ENCODE measurements at places on chromosomes 13 and 19.

DNA sequence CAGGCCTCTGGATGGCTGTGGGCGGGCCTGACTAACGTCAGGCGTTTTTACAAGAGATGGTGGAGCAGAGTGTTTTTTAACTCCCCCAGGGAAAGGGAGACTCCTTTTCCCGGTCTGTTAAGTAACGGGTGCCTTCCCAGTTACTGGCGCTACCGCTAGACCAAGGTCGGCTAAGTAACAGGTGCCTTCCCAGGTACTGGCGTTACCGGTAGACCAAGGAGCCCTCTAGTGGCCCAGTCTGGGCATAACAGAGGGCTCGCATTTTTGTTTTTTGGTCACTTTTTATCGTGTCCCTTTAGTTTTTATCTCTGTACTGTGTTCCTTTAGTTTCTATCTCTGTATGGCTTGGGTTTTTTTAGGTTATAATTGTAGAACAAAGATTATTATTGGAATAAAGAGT, 10.0 kb downstream of the ZNF383 start:
- DNase-seq: peak; percentile 40
- H3K36me3 ChIP-seq: peaks cover 70% of the 10 kb centered on the region
- H3K27ac ChIP-seq: no peak overlapping the region
- H3K27me3 ChIP-seq: no peaks in the 10 kb centered on the region
- H3K4me3 ChIP-seq: no peak overlapping the region

- no peak overlapping the region for H3K4me3 ChIP-seq
- DNase-seq: no peak
- H3K4me1 ChIP-seq: peaks cover 7% of the 10 kb centered on the region
Measured at GRCh38 chr13:94176561-94176960, 302.9 kb downstream of the DCT start.

GRCh38 chr19:48544856-48545750, 6.9 kb upstream of the SULT2B1 start:
- no peaks in the 10 kb centered on the region for H3K36me3 ChIP-seq
- no peaks in the 10 kb centered on the region for H3K27me3 ChIP-seq
- H3K4me1 ChIP-seq: no peaks in the 10 kb centered on the region
- no peak overlapping the region for H3K4me3 ChIP-seq

DNA sequence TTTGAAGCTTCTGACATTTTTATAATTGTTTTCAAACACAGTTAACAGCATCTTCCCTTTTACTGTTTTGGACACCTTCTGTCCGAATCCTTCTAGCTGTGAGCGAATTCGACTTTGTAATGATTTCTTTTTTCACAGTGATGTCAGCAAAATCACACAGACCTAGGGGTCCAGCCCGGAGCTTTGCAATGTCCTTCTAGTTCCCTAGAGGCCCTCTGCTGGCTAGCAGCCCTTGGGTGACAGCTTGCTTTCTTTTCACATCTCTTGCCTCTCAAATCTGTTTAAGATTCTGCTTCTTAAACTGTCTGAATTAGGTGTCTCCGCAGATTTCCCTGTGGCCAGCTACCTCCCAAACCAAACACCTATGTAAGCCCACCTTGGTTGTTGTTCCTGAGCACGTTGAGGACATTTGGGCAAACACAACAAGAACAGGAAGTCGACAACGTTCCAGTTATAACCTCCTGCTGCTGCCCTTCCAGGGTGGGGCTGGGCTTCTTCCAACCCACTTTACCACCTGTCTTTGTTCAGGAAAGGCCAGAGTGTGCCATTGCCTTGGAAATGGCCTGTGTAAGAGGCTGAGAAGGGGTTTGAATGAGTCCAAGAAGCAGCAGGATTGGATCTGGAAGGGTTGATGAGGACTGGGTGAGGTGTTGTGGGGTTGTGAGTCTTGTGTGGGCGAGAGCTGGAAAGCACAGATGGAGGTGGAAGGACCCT, 123.1 kb downstream of the ATP8A2 start:
- no peaks in the 10 kb centered on the region for H3K36me3 ChIP-seq
- H3K27me3 ChIP-seq: peaks cover 12% of the 10 kb centered on the region
- DNase-seq: no peak

DNA sequence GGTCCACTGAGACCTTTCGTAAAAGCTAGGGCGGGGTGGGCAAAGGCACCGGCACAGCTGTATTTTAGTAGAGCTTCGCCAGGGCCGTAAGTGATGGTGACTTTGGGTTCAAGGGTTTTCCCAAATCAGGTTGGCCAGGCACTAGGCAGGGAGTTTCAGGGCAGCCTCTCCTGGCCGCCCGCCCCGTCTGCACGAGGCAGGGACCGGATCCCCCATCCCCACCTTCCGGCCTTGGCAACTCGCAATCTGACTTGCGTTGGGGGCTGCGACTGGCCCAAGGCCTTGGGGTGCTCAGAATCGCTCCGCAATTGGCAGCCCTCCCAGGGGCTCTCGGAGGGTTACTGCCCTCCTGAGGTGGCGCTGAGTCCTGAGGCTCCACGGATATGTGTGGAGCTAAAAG, 4.1 kb upstream of the ZIC5 start:
- no peak overlapping the region for H3K27ac ChIP-seq
- H3K4me3 ChIP-seq: no peak overlapping the region
- peaks cover 8% of the 10 kb centered on the region for H3K4me1 ChIP-seq
- H3K27me3 ChIP-seq: peaks cover 82% of the 10 kb centered on the region

- H3K27me3 ChIP-seq: no peaks in the 10 kb centered on the region
- no peak for DNase-seq
- H3K4me1 ChIP-seq: no peaks in the 10 kb centered on the region
- no peak overlapping the region for H3K27ac ChIP-seq
- no peak overlapping the region for H3K4me3 ChIP-seq
- H3K36me3 ChIP-seq: no peaks in the 10 kb centered on the region
Measured at GRCh38 chr19:31810536-31811109, 461.4 kb upstream of the TSHZ3 start.

GRCh38 chr13:51734786-51735185, 69.2 kb downstream of the DHRS12 start:
- H3K27me3 ChIP-seq: no peaks in the 10 kb centered on the region
- peaks cover 18% of the 10 kb centered on the region for H3K36me3 ChIP-seq
- no peak overlapping the region for H3K4me3 ChIP-seq
- H3K27ac ChIP-seq: no peak overlapping the region
- DNase-seq: no peak

- peaks cover 10% of the 10 kb centered on the region for H3K36me3 ChIP-seq
- no peaks in the 10 kb centered on the region for H3K27me3 ChIP-seq
- peak overlapping the region; percentile 87 for H3K4me3 ChIP-seq
Measured at GRCh38 chr19:14118165-14119051, 846 bp upstream of the PRKACA start.

DNA sequence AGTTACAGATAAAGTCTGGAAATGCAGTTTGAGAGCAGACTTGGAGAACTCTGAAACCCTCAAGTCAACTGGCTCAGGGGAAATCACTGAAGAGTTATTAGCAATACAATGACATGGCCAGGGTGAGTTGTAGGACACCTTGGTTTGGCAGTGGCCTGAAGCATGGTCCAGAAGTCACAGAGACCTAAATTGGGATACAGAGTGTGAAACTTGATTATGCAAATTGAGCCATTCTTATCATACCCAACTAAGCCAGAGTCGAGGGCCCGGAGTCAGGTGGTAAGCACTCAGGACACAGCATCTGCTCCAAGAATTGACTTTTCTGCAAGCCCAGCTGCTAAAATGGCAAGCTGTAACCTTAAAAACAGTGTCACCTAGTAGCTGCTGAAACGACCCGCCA, 224.5 kb downstream of the DCLK1 start:
- no peak overlapping the region for H3K27ac ChIP-seq
- H3K27me3 ChIP-seq: no peaks in the 10 kb centered on the region
- H3K4me1 ChIP-seq: no peaks in the 10 kb centered on the region
- no peak overlapping the region for H3K4me3 ChIP-seq
- H3K36me3 ChIP-seq: no peaks in the 10 kb centered on the region

DNA sequence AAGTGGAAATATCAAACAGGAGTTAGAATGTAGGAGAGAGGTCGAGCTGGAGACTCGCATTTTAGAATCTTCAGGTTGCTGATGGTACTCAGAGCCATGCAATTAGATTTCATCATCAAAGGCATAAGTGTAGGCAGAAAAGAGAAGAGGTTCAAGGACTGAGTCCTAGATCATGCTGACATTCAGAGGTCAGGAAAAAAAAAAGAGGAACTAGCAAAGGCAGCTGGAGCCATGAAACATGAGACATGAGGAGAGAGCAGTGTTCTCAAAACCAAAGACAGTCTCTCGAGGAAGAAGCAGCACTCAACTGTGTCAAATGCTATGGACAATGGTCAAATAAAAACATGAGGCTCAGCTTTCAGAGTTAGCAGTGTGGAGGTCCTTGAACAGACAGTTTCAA, 12.4 kb upstream of the TPP2 start:
- no peak overlapping the region for H3K27ac ChIP-seq
- H3K36me3 ChIP-seq: no peaks in the 10 kb centered on the region

- DNase-seq: no peak
- no peak overlapping the region for H3K4me3 ChIP-seq
Measured at GRCh38 chr13:23468811-23469210, 35.3 kb upstream of the SACS start.

GRCh38 chr19:19120308-19121231, 17.7 kb downstream of the TMEM161A start:
- no peaks in the 10 kb centered on the region for H3K27me3 ChIP-seq
- peak; percentile 36 for DNase-seq
- no peak overlapping the region for H3K27ac ChIP-seq
- H3K4me3 ChIP-seq: no peak overlapping the region

- DNase-seq: no peak
- H3K4me1 ChIP-seq: no peaks in the 10 kb centered on the region
- H3K27ac ChIP-seq: no peak overlapping the region
- no peak overlapping the region for H3K4me3 ChIP-seq
- no peaks in the 10 kb centered on the region for H3K36me3 ChIP-seq
- H3K27me3 ChIP-seq: peaks cover 12% of the 10 kb centered on the region
Measured at GRCh38 chr19:27964185-27964584, 1248.8 kb downstream of the UQCRFS1 start.

GRCh38 chr13:83298617-83299016, 583.7 kb downstream of the SLITRK1 start:
- no peaks in the 10 kb centered on the region for H3K4me1 ChIP-seq
- H3K36me3 ChIP-seq: no peaks in the 10 kb centered on the region
- no peaks in the 10 kb centered on the region for H3K27me3 ChIP-seq
- no peak overlapping the region for H3K4me3 ChIP-seq
- no peak overlapping the region for H3K27ac ChIP-seq

DNA sequence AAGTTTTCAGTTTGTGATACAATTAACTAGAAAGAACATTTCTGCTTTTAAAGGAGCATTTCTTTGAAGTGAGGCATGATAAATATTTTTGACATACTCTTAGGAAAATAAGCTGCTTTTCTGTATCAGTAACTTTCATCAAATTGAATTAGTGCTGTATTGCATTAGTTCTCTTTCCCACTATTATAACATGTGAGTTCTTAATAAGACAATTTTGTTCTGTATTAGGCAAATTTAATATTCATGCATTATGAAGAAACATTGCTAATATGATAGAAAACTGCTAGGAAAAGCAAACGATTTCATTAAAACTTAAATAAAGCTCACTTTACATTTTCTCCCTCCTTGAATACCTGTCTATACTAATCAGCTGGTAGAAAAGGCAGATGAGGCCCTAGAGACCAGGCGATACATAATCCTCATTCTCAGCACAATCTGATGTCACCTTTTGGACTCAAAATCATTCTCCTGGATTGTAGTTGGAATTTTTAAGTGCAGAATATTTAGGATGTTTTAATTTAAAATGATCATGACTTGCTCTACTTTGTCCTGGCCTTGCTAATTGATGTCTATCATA, 1636.8 kb downstream of the PCDH9 start:
- DNase-seq: no peak
- H3K4me1 ChIP-seq: no peaks in the 10 kb centered on the region
- H3K27me3 ChIP-seq: no peaks in the 10 kb centered on the region
- H3K36me3 ChIP-seq: no peaks in the 10 kb centered on the region
- H3K4me3 ChIP-seq: no peak overlapping the region
- no peak overlapping the region for H3K27ac ChIP-seq

GRCh38 chr19:16382775-16383543, 58.3 kb downstream of the KLF2 start:
- H3K4me1 ChIP-seq: peaks cover 40% of the 10 kb centered on the region
- no peak overlapping the region for H3K27ac ChIP-seq

DNA sequence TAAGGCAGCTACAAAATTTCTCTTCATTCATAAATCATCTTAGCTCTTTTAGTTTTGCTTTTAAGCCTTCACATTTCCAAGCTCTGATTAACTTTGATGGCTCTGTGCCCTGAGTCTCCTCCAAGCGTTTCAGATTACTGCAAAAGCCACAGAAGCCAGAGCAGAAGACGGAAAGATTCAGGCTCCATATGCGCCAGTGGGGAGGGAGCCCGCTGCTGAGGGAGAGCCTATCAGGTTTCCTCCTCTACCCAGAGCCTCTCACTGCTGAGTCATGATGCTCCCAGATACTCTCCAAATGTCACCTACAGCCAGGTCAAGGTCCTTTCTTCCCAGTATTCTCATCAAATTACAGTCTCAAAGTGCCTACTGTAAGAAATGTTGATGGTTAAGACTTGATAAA, 193.6 kb downstream of the RAP2A start:
- no peak overlapping the region for H3K4me3 ChIP-seq
- H3K36me3 ChIP-seq: no peaks in the 10 kb centered on the region
- no peaks in the 10 kb centered on the region for H3K4me1 ChIP-seq

DNA sequence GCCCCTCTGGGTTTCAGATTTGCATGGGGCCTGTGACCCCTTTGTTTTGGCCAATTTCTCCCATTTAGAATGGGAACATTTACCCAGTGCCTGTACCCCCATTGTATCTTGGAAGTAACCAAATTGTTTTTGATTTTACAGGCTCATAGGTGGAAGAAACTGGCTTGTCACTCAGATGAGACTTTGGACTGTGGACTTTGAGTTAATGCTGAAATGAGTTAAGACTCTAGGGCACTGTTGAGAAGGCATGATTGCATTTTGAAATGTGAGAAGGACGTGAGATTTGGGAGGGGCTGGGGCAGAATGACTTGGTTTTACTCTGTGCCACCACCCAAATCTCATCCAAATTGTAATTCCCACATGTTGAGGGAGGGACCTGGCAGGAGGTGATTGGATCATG, 258.8 kb downstream of the NHLRC3 start:
- peaks cover 4% of the 10 kb centered on the region for H3K27me3 ChIP-seq
- no peak overlapping the region for H3K27ac ChIP-seq
- H3K36me3 ChIP-seq: peaks cover 2% of the 10 kb centered on the region
- no peak overlapping the region for H3K4me3 ChIP-seq
- H3K4me1 ChIP-seq: no peaks in the 10 kb centered on the region

DNA sequence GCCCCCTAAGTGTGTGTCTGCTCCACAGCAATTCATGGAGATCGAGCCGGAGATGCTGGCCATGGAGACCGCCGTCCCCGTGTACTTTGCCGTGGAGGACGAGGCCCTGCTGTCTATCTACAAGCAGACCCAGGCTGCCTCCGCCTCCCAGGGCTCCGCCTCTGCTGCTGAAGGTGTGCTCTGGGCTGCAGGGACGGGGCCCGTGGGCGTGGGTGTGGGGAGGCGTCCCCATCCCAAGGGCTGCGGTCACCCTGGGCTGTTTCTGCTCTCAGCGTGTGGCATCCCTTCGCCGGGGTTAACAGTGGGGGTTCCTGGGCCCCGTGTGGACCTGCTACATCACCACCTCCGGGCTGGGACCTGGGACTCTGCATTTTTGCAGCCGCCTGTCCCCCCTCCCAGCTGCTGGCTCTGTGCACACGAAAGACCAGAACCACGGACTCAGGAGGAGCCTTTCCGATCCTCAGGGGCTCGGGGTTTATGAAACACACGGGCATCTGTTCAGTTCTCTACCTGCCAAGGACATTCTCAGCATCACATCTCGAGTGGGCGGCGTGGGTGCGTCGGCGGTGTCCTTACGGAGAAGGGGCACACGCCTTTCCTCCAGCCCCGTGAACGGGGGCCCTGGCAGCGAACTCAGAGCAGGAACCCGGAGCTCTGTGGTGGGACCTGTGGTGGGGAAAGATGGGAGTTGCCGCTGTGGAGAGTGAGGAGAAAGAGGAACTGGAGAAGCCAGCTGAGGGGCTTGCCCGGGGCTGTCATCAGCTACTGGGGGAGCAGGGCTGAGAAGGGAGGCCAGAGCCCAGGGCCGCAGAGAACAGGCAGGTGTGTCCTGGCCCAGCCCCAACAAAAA, 7.8 kb downstream of the NCLN start:
- H3K36me3 ChIP-seq: peaks cover 16% of the 10 kb centered on the region
- no peak overlapping the region for H3K4me3 ChIP-seq
- H3K4me1 ChIP-seq: peaks cover 8% of the 10 kb centered on the region
- H3K27ac ChIP-seq: no peak overlapping the region

Measured in activated naive CD8-positive, alpha-beta T cell treated with anti-CD3 and anti-CD28 coated beads, Interleukin-2, amount 50 U/mL, for 24 hours (primary cell).